H9 (cell line): ENCODE measurements at places on chromosomes 7 and 10.

DNA sequence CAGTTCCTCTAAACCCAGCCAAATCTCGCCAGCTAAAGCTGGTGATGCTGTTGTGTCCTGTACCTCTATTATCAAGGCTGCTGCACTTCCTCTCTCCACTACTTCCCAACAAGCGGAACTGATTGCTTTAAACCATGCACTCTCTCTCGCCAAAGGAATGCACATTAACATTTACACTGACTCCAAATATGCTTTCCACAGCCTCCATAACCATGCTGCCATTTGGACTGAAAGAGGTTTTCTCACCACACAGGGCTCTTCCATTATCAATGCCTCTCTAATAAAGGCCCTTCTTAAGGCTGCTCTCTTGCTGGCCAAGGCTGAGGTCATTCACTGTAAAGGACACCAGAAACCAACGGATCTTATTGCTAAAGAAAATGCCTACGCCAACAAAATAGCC lies 11.4 kb upstream of the LRRC61 start:
- DNase-seq, result peak; percentile 9

DNA sequence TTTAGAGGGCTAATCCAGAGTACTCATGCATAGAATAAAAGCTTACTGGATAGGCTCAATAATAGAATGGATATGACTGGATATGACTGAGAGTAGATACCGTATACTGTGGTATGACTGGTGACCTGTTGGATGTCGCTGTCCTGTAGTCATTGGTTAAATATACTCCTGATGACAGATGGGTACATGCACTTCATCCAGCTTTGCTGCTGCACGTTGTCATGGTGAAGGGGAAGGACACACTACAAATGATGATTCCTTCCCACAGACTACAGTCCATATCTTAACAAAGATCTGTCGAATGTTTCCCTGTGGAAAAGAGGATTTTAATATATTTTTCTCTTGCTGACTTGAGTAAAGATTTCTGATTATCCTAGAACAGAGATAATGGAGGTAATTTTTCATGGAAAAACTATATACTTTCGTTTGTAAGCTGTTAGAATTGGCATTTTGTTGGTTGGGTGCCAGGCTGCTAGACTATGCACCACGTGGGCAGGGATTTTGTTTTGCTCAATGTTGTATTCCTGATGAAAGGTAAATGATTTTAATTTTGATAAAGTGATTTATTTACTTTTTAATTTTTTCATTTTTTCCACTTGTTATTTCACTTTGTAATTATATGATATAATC lies 97.3 kb downstream of the PPP1R9A start:
- DNase-seq, result no peak

- no peak for DNase-seq
Measured at GRCh38 chr7:87028636-87029035, 30.8 kb downstream of the ELAPOR2 start.

DNA sequence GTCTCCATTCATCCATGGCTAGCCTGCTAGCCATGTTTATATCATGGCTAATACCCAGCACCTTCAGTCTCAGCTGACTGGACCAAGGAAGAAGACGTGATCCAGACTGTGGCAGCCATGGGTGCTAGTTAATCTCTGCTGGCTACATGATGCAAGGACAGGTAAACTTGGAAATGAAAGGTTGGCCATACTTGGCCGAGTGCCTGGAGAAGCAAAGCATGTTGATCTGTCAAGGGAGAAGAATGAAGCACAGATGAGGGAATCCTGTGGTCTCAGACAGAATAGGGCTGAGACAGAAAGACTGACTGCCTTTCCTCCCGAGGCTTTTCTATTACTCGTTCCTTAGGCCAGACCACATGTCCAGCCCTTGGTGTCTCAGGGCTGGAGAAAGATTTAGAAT lies 41.1 kb downstream of the CPVL start:
- DNase-seq, result no peak

DNA sequence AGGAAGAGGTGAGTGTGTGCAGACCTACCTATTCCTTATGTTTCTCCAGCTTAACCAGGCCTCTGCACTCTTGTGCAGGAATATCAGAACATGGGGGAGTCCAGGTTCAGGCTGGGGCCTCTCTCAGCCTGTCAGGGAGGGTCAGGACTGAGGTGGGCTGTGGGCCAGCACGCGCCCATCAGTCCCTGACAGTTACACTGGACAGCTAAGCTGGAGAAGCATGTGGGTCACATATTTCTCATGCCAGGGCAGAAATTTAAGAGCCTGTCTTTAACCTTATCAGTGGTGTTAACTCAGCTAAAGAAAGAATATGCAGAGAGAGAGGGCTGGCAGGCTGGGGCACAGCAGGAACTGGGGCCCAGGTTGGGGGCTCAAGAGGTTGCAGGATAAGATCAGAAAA lies 8.7 kb upstream of the POLD2 start:
- no peak for DNase-seq

DNA sequence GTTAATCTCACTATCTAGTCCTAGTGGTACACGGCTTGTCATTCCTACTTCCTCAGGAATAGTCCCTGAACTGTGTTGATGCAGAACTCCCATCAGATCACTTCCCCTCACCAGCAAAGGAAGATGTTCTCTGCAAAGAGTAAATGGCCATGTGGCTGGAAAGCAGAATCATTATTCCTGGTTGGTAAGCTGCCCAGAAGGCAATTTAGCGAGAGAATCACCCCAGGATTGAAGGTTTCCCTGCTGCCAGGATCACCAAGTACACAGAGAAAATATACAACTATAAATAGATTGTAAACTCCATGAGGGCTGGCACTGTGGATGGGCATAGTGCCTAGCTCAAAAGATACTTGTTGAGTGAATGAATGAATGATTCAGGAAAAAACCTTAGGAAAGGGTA lies 115.0 kb downstream of the GFRA1 start:
- DNase-seq, result no peak

DNA sequence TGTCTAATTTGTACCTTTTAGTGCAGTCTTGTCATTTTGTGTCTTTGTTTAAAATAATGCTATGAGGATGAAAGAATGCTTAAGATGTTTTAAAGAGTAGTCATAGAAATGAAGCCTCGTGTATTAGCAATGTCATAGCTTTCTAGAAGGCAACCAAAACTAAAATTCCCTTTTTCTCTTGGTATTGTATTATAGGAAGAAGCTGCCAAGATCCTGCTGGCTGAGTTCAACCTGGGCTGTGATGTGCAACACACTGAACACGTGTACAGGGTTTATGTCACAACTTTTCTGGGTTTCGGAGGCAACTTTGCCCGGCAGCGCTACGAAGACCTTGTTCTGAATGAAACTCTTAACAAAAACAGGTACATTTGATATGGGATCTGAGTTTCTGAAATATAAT lies 36.2 kb downstream of the COX15 start:
- DNase-seq, result no peak

DNA sequence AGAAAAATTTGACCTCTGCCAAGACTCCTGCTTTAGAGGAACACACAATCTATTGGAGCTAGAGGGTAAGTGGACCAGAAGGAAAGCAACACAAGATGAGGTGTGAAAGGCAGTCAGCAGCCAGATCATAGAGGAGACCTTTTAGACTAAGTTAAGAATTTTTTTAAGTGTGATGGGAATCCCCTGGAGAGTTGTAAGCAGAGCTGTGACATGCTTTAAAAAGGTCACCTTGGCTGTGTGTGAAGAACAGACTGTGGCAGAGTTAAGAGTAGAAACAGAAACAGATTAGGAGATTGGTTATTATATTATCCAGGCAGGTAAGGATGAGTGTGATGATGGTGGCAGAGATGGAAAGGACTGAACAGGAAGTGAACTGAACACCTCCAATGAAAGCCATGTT lies 23.5 kb downstream of the CPEB3 start:
- no peak for DNase-seq

GRCh38 chr10:102608487-102608886 lies 35.8 kb upstream of the TRIM8 start:
- no peak for DNase-seq

GRCh38 chr7:48046458-48046857 lies 11.1 kb downstream of the C7orf57 start:
- DNase-seq, result no peak

- DNase-seq, result no peak
Measured at GRCh38 chr10:80589726-80590373, 52.1 kb downstream of the SH2D4B start.

DNA sequence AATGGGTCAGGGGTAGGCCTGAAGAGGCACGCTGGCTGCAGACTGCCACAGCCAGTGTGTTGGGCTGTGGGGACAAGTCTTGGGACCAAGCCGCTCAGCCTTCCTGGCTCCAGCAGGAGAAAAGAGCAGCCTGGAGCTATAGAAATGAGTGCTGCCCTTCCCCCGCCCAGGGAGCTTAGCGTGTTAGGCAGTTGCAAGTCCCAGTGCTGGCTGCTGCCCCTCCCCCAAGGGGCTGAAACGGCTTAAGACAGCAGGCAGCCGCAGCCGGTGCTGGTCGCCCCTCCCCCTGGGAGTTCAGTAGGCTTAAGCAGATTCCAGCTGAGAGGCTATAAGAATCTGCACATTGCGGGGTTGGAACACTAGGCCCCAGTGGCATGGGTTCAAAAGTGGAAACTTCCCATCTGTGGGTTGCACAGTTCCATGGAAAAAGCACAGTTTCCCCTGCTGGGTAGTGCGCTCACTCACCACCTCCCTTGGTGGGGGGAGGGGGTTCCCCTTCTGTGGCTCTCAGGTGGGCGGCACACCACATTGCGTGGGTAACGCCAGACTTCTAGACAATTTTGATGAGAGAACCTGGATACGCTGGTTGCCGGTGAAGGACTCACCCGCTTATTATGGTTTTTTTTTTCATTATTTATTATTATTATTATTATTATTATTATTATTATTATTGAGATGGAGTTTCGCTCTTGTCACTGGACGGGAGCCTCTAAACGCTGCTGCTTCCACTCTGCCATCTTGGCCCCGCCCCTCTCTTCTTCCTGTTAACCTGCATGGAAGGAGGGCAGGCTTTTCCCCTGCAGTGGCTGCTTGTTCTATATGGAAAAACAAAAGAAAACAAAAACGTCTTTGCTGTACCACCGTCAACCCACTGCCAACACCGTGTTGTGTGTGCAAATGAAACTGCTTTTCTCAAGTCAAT lies 151.1 kb downstream of the CXCL12 start:
- peak; percentile 95 for DNase-seq

GRCh38 chr7:39353615-39354376 lies 212.4 kb upstream of the YAE1 start:
- peak; percentile 65 for DNase-seq

- DNase-seq, result no peak
Measured at GRCh38 chr7:131371411-131371810, 43.7 kb downstream of the MKLN1 start.

GRCh38 chr10:3180355-3181025 lies 7.9 kb upstream of the PITRM1 start:
- DNase-seq, result no peak

GRCh38 chr7:116357781-116358670 lies 141.5 kb upstream of the CAV2 start:
- no peak for DNase-seq

DNA sequence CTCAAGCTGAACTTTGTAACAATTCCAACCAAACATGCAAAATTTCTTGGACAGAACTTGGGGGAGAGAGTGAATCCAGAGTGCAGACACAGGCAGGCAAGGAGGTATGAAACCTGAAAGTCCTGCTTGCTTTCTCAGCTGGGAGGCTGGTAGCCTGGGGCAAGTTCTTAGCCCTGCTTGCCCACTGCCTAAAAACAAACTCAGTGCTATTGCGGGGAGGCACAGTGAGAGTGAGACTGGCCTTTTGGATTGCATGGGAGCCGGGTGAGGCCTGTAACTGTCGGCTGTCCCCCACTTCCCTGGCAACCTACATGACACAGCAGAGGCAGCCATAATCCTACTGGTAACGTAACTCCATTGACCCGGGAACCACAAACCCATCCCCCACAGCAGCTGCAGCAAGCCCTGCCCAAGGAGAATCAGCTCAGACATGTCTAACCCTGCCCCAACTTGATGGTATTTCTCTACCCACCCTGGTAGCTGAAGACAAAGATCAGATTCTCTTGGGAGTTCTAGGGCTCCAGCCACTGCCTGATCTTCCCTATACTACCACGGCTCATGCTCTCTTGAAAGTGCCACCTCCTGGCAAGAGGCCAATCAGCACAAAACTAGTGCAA lies 663.6 kb downstream of the GRM8 start:
- DNase-seq, result no peak

DNA sequence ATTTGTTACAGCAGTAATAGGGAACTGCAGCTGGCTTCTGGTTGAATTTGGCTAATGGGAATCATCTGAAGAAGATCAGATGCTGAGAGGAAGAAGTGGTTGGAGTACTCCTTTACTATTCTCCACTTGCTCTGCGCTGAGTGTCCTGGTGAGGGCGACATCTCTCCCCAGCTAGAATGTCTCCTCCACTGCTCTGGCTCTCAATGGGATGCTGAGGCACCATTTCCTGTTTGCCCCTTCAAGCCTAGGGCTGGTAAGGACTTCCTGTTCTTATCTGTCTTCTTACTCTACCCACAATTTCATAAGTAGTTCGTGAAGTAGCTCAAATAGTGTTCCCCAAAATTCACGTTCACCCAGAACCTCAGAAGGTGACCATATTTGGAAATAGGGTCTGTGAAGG lies 43.2 kb upstream of the TES start:
- DNase-seq, result no peak

DNA sequence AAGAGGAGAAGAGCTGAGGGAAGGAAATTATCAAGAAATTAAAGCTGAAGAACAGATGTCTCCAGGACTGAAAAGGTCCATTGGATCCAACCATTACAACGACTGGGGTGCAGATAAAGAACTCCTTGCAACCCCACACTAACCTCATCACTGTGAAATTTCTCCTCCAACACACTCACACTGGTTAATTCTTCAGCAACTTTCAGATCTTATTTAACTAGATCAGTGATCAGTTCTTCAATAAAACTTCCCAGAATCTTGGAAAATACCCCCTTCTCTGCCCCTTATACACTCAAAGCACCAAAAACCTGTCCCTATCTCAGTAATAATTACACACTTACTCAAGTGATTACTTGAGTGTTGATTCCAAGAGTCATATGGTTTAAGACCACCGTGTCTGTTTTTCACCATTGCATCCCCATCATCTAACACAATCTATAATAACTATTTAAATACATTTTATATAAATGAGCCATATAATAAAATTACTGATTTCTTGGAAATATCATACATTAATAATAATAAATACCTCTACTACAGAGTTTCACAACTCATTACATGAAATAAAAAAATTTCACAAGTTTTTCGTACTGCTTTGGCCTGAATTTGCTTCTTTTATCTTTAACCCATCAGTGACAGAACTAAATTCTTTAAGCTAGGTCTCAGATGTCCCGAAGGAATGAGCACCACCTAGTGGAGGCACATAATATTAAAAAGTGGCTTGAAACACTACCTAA lies 123.7 kb downstream of the MPP7 start:
- no peak for DNase-seq

- no peak for DNase-seq
Measured at GRCh38 chr10:27713941-27714340, 31.7 kb downstream of the MKX start.

GRCh38 chr10:38047666-38048065 lies 37.2 kb downstream of the ZNF33A start:
- no peak for DNase-seq

- DNase-seq, result no peak
Measured at GRCh38 chr7:136874393-136875032, 6.1 kb downstream of the CHRM2 start.
